Thyroid gland (tissue), 4 donors: ENCODE measurements at places on chromosomes 4 and X. TPM values are rescaled to one million over a fixed set of nuclear protein-coding genes. Genes with fewer than 3 reads are reported as not detected.

DNA sequence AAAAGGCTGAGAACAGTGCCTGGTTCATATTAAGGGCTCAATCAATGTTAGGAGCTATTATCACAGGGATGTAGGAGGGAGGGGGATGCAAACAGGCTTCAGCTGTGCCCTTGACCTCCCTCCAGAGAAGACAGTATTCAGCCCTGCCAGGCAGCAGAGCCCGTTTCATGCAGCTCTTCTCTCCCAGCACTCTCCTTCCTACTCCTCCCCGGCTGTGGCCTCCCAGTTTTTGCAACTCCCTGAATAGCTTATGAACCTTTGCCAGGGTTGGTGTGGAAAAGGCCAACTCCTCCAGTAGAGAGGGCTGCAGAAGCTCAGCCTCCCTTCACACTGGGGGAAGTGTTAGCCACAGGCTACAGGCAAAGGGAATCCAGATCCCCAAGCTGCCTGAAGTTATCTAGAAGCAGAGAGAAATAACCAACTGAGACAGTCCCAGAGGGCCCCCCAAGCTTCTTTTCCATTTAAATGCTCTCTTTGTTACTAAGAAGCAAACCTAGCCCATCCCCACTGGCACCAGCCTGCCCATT, 31.7 kb upstream of the APLN start:
- no peaks in the 10 kb centered on the region for H3K4me1 ChIP-seq
- H3K36me3 ChIP-seq = no peaks in the 10 kb centered on the region
- H3K27ac ChIP-seq = no peak overlapping the region

DNA sequence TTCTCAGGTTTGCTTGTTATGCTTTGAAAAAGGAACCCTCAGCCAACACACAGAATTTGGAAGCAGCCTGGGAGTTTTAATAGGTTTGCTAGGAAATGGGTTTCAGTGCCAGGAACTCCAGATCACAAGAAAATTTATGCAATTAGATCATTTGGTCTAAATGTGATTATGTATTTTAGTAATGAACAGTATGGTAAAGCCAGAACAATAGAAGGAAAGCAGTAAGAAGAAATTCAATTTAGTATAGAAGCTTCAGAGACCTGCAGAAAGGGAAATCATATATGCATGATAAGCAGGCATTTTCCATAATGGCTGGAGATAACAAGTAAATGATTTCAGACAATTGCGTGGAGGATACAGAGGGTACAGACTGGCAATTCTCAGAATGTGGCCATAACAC, 184.7 kb downstream of the KCNIP4 start:
- no peaks in the 10 kb centered on the region for H3K27me3 ChIP-seq
- DNase-seq = no peak
- no peak overlapping the region for H3K27ac ChIP-seq
- no peaks in the 10 kb centered on the region for H3K36me3 ChIP-seq
- H3K4me1 ChIP-seq = no peaks in the 10 kb centered on the region

- DNase-seq = no peak
- no peak overlapping the region for H3K4me3 ChIP-seq
- H3K27ac ChIP-seq = no peak overlapping the region
- H3K4me1 ChIP-seq = peaks cover 32% of the 10 kb centered on the region
- no peaks in the 10 kb centered on the region for H3K27me3 ChIP-seq
- no peaks in the 10 kb centered on the region for H3K36me3 ChIP-seq
These were observed 83.5 kb upstream of the LIMCH1 start for GRCh38 chr4:41454423-41454822.

- no peaks in the 10 kb centered on the region for H3K36me3 ChIP-seq
- DNase-seq = no peak
- H3K4me1 ChIP-seq = no peaks in the 10 kb centered on the region
- H3K4me3 ChIP-seq = no peak overlapping the region
These were observed 54.7 kb downstream of the TMEM131L start for GRCh38 chr4:153520801-153521329.

DNA sequence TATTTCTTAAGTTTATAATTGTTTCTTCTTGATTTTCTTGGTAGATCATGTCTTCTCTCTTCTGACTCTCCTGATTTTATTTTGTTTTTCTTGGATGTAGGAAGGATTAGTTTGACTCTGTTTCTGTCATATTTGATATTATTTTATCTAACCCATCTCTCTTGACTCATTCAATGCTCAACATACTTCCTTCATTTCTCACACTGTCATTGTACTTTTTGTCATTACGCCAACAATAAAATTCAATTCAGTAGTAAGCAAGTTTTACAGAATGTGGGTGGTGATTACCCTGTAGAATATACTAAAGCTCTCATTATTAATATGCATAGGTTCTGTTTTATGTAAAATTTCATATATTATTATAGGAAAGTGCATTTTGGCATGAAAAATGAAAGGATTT, 1303.0 kb upstream of the AGA start:
- no peak overlapping the region for H3K4me3 ChIP-seq
- H3K27ac ChIP-seq = no peak overlapping the region
- no peaks in the 10 kb centered on the region for H3K36me3 ChIP-seq
- DNase-seq = no peak
- no peaks in the 10 kb centered on the region for H3K27me3 ChIP-seq

DNA sequence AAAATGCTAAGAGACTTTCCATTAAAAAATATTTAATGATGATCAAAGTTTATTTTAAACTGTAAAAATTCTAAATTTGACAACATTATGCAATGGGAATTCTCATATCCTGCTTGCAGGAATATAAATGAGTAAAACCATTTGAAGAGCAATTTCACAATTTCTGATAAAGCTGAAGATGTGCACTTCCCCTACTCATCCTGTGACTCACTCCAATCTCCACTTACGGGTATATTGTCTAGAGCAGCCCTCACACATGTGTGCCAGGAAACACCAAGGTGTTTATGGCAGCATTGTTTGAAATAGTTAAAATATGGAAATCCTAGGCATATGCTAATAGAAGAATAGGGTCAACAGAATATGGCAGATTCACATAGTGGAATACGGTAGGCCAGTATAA, 158.4 kb downstream of the PDHA2 start:
- no peak overlapping the region for H3K27ac ChIP-seq
- no peaks in the 10 kb centered on the region for H3K4me1 ChIP-seq
- DNase-seq = no peak
- no peaks in the 10 kb centered on the region for H3K36me3 ChIP-seq
- no peak overlapping the region for H3K4me3 ChIP-seq

- H3K27ac ChIP-seq = peak within 1 kb of the TSS; percentile 89
- H3K36me3 ChIP-seq = no peaks in the 10 kb centered on the region
- H3K27me3 ChIP-seq = no peaks in the 10 kb centered on the region
- peak within 1 kb of the TSS; percentile 26 for H3K4me3 ChIP-seq
- peak; percentile 92 for DNase-seq
These were observed at the start of gene SLC10A3 for GRCh38 chrX:154490414-154491083. SLC10A3 (minus strand) TSS chrX:154490629; CDS start chrX:154488940, 1,689 bp downstream.

DNA sequence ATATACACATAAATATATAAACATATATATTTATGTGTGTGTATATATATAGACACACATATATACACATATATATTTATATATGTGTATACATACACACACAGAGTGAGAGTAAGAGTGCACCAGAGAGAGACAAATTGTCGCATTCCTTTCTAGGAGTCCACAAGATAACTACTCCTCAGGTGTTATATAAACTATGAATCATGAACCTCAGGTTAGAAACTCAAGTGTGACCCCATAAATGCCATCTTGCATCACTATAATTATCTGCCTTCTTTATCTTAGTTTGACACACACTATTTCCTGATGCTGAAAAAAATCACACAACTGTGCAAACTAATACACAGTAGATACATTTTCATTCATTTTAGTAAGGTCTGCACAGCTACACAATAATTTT, 135.2 kb downstream of the PPARGC1A start:
- no peaks in the 10 kb centered on the region for H3K27me3 ChIP-seq
- H3K27ac ChIP-seq = no peak overlapping the region
- DNase-seq = no peak
- H3K4me3 ChIP-seq = no peak overlapping the region
- H3K4me1 ChIP-seq = no peaks in the 10 kb centered on the region

GRCh38 chr4:184383497-184384055, 90.8 kb downstream of the IRF2 start:
- peaks cover 5% of the 10 kb centered on the region for H3K36me3 ChIP-seq
- no peak for DNase-seq
- H3K4me1 ChIP-seq = peaks cover 35% of the 10 kb centered on the region

DNA sequence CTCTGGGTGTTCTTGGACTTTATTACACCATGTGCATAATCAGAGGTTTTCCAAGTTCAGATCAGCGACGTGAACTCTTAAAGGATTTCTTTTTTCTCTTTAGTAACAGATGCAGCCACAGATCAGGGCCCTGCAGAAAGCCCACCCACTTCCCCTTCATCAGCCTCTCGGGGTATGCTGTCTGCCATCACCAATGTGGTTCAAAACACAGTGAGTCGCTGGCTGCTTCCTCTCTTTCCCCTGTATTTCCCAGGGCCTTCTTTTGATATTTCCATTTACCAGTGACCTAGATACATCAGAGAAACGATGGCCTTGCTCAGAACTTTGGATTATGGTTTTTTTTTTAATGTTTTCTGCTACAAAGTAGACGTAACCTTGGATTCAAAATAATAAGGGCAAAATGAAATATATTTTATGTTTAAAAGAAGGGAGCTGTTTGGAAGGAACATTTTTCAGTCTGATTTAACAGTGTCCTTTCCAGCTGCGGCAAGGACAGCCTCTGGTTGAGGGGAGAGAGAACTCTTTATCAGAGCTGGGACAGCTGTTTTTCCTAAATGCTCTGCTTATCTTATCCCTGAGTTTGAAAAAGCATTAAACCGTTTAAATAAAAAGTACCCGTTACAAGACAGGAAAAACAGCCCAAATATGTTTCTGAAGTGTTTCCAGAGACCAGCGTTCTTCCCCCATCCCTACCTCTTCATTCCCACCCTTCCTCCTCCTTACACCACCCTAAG, 38.2 kb downstream of the FAM114A1 start:
- no peak overlapping the region for H3K27ac ChIP-seq
- H3K4me3 ChIP-seq = no peak overlapping the region
- H3K4me1 ChIP-seq = no peaks in the 10 kb centered on the region
- peaks cover 53% of the 10 kb centered on the region for H3K36me3 ChIP-seq

- no peak for DNase-seq
- no peaks in the 10 kb centered on the region for H3K36me3 ChIP-seq
- H3K27ac ChIP-seq = no peak overlapping the region
- no peak overlapping the region for H3K4me3 ChIP-seq
- no peaks in the 10 kb centered on the region for H3K4me1 ChIP-seq
- no peaks in the 10 kb centered on the region for H3K27me3 ChIP-seq
These were observed 11.4 kb downstream of the INTS6L start for GRCh38 chrX:135531813-135532212.

DNA sequence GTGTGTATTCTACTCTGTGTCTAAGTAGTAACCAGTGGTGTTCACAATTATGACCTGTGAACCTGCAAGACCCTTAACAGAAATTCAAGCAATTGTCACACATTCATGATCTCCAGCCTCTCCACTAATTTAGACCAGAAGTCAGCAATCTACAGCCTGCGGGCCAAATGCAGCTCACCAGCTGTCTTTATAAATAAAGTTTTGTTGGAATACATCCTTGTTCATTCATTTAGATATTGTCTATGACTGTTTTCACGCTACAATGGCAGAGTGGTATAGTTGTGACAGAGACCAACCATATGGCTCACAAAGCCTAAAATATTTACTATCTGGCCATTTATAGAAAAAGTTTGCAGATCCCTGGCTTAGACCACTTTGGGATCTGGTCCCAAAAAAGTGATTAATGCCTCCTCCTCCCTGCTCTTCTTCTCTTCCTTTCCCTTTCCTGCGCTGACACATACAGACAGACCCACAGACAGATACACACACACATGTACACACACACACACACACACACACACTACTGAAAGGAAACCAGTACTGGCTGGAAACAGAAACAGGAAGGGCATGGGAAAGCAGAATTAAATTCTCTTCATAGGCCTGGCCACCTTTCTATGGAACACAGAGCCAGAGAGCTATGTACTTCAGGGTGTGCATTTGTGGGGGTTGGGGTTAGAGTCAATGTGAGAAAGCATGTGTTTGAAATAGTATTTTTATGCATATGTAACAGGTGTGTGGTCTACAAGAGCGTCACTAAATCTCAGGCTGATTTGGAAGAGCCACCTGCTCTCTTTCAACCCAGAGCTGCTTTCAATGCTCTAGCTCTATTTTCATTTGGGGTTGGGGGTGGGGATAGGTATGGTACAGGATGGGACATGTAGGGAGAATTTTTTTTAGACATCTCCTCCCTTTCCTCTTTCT, 49.7 kb upstream of the TMEM164 start:
- no peak overlapping the region for H3K4me3 ChIP-seq
- no peak for DNase-seq
- peaks cover 5% of the 10 kb centered on the region for H3K4me1 ChIP-seq
- H3K36me3 ChIP-seq = no peaks in the 10 kb centered on the region

GRCh38 chr4:147820975-147821374, 89.1 kb downstream of the ARHGAP10 start:
- H3K27ac ChIP-seq = no peak overlapping the region
- H3K4me1 ChIP-seq = peaks cover 28% of the 10 kb centered on the region
- DNase-seq = no peak
- no peaks in the 10 kb centered on the region for H3K27me3 ChIP-seq
- no peaks in the 10 kb centered on the region for H3K36me3 ChIP-seq

GRCh38 chrX:144494074-144494473, 610.2 kb downstream of the UBE2NL start:
- H3K4me3 ChIP-seq = no peak overlapping the region
- H3K36me3 ChIP-seq = no peaks in the 10 kb centered on the region
- no peaks in the 10 kb centered on the region for H3K27me3 ChIP-seq
- no peak for DNase-seq
- no peak overlapping the region for H3K27ac ChIP-seq
- H3K4me1 ChIP-seq = no peaks in the 10 kb centered on the region

DNA sequence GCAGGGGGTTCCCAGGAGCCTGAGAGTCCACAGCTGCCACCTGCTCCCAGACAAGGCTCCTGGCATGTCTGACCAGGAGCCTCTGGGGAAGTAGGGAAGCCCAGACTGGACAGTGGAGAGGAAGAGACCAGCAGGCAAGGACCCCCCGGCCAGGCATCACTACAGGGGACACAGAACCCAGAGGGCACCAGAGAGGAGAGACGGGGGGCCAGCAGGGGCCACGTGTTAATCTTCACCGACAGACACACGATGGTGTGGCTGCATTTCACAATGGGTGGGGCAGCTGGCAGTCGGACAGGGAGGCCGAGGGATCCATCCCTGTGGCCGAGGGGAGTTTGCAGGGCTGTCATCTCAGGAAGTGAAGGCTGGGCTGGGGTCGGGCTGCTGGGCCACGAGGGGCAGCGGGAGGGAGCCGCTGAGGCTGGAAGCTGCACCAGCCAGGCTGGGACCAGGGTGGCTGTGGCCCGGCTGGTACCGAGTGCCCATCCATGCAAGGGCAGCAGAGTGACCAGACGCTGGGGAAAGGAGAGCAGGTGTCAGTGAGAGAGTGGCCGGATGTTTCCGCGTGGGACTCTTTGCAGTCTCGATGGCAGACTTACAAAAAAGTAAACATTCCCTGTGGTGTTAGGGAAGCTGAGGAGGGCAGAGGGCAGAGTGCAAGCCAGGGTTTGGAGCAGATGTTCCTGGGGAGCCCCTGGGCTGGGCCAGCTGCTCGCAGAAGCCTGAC, 4.7 kb downstream of the PDE6B start:
- no peaks in the 10 kb centered on the region for H3K27me3 ChIP-seq
- DNase-seq = no peak
- peaks cover 3% of the 10 kb centered on the region for H3K4me1 ChIP-seq
- no peak overlapping the region for H3K4me3 ChIP-seq
- H3K27ac ChIP-seq = no peak overlapping the region

The CTAG2 gene
- total RNA-seq = not detected

The MID2 gene
- 38.4 TPM for total RNA-seq

The TMLHE gene
- total RNA-seq = 36.7 TPM

The PSAPL1 gene
- total RNA-seq = not detected

The SCML1 gene
- 13.0 TPM for total RNA-seq

The EREG gene
- total RNA-seq = not detected

The DSPP gene
- total RNA-seq = not detected

The HHIP gene
- total RNA-seq = 0.45 TPM
